ENCODE measurements at places on chromosomes 1 and 21.

GRCh38 chr1:22208268-22208972 is 65.5 kb upstream of the WNT4 start:
- DNase-seq: no peak

- no peak for DNase-seq
Observed at GRCh38 chr1:213568929-213569815, 418.6 kb upstream of the PROX1 start.

GRCh38 chr1:6198646-6199297 is 623 bp downstream of the RPL22 start:
- no peak for DNase-seq

- no peak for DNase-seq
Observed at GRCh38 chr1:224256640-224257039, 73.3 kb downstream of the NVL start.

DNA sequence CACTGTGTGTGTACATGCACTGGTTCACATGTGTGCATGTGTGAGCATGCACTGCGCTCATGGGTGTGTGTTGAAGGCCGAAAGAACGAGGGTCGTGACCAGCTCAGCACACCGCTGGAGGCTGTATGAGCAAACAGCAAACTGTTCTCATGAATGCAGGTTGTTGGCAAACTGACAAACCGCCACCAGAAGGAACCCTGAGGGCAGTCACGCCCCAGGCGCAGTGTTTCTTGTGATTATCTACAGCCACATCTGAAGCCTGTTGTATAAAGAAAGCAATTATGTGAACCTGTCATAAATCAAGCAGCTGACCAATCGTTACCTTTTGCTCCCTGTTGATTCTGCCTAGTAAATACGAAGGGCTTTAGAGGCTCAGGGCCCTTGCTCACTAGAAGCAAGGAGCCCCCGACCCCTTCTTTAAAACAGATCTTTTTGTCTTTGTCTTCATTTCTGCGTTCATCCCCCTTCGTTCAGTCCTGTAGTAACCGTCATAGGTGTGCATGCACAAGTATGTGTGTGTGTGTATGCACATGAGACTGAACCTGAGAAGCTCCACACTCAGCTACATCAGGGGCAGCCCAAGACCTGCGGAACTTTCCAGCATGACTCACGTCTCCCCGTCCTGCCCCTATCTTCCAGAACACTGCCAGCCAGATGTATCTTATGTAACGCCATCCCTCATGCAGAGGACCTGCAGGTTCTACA is 16.8 kb upstream of the RIPK4 start:
- no peak for DNase-seq
